ENCODE measurements at places on chromosomes 12 and 14.

DNA sequence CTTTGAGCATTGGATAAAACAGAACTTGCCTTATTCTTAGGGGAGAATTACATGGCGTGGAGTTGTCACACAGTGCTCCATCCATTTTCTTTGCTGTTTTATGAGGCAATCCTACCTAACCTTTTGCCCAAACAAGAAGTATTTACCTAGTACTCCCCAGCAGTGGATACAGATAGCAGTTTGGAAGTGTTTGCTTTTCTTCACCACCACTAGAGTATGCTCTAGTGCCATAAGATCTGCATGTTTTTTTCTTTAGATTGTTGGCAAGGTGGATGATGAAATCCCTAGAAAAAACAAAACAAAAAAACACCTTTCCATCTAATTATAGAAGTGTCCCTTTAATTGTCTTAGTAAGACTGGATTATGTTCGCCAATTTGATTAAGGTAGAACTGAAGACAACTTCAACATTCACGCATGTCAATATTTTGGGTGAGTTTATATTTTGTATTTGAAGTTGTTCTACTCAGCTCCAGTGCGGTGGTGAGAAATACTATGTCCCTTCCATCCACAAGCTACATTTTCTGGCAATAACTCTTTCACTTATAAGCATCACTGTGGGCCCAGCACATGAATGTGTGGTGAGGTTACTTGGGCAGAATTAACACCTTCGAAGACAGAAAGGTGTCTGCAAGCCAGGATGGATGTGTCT lies 23.6 kb upstream of the TMEM260 start:
- peak; percentile 78 for DNase-seq

- no peak for DNase-seq
Measured at GRCh38 chr12:113873740-113874139, 92.4 kb downstream of the RBM19 start.

DNA sequence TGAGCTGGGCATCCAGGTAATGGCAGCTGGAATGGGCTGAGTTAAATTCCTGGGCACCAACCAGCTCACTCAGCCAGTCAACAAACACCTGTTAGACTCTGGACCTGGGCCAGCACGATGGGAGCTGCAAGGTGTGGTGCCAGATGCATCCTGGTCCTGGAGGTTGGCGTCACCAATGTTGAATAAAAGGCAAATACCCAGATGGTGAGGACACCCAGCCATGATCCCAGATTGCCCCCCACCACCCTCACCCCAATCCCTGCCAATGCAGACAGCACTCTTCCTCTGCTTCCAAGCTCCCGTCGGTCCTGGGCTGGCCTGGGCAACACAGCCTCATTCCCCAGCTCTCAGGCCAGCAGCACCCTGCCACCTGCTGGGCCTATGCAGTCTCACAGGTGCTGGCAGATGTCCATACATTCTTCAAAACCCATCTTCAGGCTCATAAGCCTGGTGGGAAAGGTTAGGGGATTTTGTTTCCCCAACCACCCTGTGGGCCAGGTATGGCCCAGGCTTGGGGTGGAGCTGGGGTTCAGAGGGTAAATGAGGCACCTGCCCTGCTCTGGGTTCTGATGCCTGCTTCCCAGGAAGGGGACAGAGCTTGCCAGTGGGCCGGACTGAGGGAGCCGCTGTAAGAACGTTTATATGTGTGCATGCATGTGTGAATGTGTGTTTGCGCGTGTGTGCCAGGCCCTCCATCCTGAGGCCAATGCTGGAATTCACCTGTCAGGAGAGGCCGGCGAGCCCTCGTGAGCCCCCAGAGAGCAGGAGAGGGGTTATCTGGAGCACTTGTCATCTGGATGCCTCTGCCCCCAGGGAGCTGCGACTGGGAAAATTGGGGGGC lies 58.0 kb downstream of the LGMN start:
- DNase-seq = peak; percentile 83

DNA sequence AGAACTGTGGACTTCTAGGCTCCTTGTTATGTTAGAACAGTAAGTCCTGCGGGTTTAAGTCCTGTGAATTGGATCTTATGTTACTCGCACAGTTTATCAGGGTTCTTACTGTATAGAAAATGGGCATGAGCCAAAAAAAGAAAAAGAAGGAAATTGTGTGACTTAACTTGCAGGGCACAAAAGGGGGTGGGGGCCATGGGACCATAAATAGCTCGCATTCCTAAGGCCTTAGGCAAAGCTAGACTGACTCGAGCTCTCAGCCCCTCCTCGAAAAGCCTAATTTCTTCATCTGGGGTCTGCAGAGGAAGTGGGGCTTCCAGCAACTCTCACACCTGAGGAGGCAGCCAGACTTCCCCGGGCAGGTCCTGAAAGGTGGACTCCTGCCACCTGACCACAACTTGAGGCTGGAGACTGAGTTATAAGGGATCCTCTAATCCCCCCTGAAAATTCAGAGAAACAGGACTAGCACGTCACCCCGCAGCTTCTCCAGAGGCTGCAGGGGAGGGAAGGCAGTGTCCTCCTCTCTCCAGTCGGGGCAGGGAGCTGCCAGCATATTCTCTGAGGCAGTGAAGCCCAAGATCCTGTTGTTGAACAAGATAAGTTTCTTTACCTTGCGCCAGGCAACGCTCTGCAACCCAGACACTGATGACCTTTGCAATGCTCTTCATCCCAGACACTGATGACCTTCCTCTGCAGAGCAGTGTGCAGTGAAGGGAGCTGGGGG lies 280.5 kb downstream of the PCNX1 start:
- no peak for DNase-seq

DNA sequence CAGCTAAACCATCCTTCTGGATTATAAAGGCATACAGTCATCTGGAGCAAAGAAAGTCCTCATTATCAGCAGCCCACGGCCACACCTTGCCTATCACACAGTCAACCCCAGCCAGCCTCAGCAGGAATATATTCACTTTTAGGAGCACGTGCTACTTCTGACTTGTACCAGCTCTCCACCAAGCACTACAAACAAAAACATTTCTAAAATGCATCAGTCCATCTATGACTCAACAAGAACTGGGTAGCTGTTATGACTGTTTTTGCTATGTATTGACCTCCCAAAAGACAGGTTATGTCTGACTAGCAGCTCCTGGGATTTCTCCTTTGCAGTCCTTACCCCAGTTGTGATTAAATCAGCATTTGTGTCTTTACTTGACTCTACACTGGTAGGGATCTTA lies 31.2 kb downstream of the NUAK1 start:
- peak; percentile 83 for DNase-seq

GRCh38 chr12:122081083-122081696 lies 2.6 kb downstream of the MLXIP start:
- DNase-seq = peak; percentile 60

- DNase-seq = peak; percentile 43
Measured at GRCh38 chr12:10690906-10691305, 17.1 kb upstream of the STYK1 start.

DNA sequence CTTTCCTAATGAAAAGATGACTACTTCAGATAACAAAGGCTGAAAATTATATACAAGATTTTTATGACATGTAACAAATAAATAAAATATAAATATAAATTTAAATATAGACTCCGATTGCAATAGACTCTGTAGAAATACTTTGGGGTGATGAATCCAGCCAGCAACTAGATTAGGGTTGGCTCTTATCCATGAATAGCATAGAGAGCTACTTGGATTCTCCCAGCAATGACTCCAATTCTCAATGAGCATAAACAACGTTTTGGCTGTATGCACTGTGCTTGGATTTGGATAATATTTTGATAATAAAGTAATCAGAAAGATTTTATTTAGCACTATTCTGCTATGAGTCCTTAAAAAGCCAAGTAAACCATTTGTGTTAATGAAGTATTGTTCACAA lies 58.0 kb upstream of the LRFN5 start:
- DNase-seq = peak; percentile 21

DNA sequence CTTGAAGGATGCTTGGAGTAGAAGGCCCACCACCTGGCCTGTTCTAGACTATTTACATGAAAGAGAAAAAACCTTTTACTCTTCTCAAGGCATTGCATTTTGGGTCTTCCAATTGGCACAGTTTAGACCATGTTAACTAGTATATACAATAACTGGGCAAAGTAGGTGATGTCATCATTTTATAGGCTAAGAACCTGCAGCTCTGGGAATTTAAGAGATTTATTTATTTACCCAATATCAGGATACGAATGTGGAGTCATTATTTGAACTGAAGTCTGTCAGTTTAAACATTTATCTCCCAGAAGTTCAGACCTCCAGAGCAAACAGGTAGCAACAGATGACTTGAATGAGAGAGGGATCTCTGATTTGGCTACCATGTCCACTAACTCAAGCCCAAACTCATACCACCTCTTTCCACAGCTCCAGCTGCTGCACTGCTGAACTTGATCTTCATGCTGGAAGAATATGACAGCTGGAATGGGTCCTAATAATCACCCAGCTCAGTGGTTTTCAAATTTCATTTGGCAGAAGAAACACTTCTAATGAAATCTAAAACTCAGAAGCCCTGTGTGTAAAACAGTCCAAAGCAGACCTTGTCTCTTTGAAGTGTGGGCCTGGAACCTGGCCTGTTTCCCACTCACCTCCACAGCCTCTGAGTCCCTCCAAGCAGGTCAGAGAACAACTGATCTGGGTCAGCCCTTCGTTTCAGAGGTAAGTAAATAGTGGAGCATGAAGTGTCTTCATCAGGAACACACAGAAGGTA lies 179.2 kb downstream of the EMP1 start:
- no peak for DNase-seq

- no peak for DNase-seq
Measured at GRCh38 chr12:51832354-51833107, 16.0 kb downstream of the FIGNL2 start.

DNA sequence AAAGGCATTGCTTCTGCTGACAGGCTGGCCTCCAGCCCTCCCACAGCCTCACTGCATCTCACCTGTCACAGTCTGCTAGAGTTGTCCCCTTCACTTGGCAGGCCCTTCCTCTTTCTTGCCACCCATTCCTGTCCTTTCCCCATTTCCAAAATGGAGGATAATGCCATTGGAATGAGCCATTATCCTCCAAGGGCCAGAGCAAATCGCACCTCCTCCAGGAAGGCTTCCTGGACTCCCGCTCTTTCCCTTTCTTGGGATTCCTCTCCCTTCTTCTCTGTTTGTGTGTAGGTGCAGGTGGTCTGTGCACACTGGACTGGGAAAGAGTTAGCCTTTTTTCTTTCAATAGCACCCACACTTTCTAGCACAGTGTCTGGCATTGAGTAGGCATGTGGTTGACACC lies 3.8 kb downstream of the KRT82 start:
- no peak for DNase-seq

DNA sequence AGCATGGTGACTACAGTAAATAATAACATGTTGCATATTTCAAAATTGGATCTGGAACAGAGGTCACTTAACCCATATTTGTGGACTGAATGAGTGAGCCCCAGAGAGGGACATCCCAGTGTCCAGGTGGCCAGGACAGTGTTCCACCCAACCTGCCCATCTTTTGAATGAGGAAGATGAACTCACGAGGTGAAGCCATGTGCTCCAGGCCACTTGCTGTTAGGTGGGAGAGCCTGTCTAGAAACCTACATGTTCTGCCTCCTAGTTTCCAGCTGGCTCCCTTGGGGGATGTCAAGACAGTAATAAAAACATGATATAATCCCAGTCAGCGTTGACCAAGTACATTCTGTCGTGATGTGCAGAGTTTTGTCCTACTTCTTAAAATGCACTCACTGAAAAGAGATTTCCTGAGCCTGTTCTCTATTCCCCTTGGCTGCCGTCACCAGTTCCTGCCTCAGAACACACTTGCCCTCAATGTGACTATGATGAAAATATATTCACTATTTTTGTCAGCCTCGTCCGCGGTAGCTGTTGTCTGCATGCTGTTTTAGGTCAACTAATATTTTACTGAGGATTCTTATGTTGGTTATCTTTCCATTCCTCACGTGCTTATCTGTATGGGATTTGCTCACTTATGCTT lies 25.7 kb downstream of the TSPAN9 start:
- DNase-seq = no peak

- peak; percentile 67 for DNase-seq
Measured at GRCh38 chr12:91874086-91874865, 271.4 kb downstream of the BTG1 start.

DNA sequence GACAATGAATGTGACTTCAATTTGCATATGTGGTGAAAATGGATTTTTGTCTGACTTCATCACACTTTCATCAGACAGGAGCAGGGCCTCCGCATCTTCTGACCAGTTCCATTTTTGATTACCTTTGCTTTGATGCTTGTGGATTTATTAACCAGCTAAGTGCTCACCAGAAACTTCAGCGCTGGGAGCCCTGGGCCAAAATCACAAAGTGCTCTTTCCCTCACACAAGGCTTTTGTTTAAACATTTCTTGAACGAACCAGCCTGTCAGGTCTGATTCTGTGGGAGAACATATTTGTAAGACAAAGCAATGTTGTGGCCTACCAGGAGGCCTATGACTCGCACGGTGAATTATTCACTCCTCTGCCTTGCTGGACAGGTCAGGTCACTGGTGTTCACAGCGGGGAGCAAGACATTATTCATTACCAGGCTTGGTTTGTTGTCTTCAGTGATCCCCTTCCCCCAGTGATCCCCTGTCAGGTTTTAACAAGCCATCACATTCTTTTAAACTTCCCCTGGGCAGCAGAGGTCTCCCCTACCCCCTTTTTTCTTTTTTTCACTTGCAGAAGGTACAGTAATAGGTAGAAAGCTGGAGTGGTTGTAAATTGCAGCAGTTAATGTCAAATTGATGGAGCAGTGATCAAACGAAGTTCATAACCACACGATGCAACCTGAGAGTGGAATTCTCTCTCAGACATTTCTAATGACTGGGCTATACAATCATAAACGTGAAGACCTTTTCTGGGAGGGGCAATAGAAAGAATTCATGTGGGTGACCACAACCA lies 167.5 kb upstream of the PRICKLE1 start:
- peak; percentile 99 for DNase-seq

GRCh38 chr12:12505544-12506495 lies 56.8 kb downstream of the DUSP16 start:
- DNase-seq = peak; percentile 70

DNA sequence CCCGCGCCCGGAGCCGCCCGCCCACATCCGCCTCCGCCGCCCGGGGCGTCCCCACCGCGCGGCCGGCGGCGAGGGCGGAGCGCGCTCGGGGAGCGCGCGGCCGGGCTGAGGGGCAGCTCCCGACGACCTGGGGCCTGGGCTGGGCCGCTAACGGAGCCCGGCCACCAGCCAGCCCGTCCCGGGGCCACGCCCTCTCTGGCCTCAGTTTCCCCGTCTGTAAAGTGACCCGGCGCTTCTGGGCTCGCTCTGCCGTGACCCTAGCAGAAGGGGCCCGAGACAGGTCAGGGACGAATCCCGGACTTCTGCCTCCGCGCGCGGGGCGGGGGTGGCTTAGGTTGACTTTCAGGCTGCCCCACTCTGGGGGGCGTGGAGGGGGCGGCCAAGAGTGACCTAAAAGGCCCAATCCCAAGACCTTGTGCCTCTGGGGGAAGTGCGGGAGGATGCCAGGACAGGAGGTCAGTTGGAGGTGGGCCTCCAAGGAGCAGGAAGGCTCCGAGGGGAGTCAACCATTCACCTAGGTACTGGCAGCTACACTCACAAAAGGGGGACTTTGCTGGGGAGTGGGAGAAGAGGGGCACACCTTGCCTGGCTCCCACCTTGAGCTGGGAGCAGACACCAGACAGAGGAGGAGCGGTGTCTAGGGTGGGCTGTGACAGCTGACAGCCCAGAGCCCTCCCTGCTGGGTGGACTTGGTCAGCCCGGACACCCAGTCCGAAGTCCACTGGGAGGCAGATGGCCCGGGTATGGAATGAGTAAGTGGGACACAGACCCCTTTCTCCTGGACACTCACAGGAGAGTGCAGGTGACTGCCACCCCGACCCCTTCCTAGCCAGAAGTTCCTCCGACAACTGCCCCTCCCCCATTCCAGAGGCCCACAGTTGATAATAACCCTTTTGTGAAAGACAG lies 486 bp upstream of the AKT1 start:
- peak; percentile 39 for DNase-seq
